T-cell (primary cell): ENCODE measurements at places on chromosomes 16 and 17.

- H3K4me1 ChIP-seq: no peaks in the 10 kb centered on the region
- no peak for DNase-seq
- H3K36me3 ChIP-seq: no peaks in the 10 kb centered on the region
- H3K4me3 ChIP-seq: no peak overlapping the region
Measured at GRCh38 chr17:82277851-82278250, 4.4 kb upstream of the CSNK1D start.

GRCh38 chr17:19327031-19327783 is 35.3 kb downstream of the B9D1 start:
- H3K27ac ChIP-seq: no peak overlapping the region
- H3K27me3 ChIP-seq: peaks cover 9% of the 10 kb centered on the region
- DNase-seq: no peak
- H3K4me1 ChIP-seq: no peaks in the 10 kb centered on the region
- no peak overlapping the region for H3K4me3 ChIP-seq

DNA sequence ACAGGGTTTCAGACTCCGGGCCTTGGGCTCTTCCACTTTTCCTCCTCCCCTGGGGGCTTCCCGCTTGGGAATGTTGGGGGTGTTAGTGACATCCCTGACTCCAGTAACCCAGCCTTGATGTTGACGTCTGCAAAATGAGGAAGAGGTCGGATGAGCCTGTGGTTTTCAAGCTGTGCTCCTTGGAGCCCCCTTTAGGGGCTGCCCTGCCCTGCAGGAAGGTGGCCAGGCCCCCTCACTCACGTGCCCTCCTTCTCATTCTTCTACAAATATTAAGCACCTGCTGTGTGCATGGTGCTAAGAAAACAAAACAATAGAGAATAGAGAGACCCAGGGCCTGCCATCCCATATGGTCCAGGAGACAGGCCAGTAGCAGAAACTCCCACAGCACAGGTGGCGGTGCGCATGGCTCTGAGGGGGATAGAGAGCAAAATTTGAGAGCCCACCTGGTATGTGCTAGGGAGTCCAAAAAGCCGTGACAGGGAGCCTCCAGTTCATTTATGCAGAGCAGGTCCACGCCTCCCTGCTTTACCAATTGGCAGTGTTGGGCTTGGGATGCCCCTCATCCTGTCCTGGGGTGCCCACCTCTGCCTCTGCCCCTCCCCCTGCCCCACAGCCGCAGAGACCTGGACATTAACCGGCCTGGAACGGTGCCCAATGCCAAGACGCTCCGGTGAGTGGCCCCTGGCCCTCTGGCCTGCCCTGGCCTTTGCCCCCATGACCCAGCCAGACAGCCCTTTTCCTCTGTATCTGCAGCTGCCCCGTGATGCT is 7.4 kb downstream of the NDRG4 start:
- no peak for DNase-seq
- H3K27me3 ChIP-seq: no peaks in the 10 kb centered on the region
- H3K4me1 ChIP-seq: peaks cover 7% of the 10 kb centered on the region
- H3K36me3 ChIP-seq: no peaks in the 10 kb centered on the region
- no peak overlapping the region for H3K27ac ChIP-seq

DNA sequence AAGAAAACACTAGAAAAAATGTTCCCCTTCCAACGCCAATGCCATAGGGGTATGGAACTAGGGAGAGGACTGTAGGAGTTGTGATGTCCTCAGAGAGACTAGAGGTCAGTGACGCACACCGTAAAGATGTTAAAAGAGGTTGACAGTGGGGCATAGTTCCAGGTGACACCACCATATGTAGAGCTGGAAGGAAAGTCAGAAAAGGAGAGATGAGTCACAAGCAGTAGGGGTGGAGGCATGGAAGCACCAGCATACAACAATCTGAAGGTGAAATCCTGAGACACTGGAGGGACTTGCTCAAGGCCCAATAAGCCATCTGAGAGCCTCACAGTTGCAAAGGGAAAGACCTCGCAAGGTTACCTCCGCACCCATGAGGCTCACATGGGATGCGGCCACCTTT is 76.0 kb downstream of the ZNF18 start:
- no peak overlapping the region for H3K4me3 ChIP-seq
- H3K27me3 ChIP-seq: no peaks in the 10 kb centered on the region
- no peaks in the 10 kb centered on the region for H3K36me3 ChIP-seq

GRCh38 chr17:65297384-65297783 is 160.2 kb downstream of the RGS9 start:
- no peaks in the 10 kb centered on the region for H3K27me3 ChIP-seq
- no peak overlapping the region for H3K4me3 ChIP-seq
- no peak overlapping the region for H3K27ac ChIP-seq
- DNase-seq: no peak
- H3K36me3 ChIP-seq: no peaks in the 10 kb centered on the region
- no peaks in the 10 kb centered on the region for H3K4me1 ChIP-seq

DNA sequence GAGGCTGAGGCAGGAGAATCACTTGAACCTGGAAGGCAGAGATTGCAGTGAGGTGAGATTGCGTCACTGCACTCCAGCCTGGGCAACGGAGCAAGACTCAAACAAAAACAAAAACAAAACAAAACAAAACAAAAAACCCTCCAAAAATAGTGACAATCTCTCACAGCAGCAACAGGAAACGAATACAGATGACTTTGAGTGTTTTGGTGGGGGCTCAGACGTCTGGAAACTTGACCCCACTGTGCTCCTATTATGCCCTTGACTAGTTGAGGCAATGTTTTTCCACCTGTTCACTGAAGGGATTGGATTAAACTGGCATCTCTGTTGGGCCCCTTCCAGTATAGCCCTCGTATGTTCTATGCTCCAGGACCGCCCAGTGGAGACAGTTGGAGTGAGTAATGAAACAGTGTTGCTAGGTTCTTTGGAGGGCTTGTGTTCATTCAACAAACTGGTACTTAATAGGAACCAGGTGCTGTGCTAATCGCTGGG is 167.0 kb downstream of the UTP18 start:
- peaks cover 56% of the 10 kb centered on the region for H3K4me1 ChIP-seq
- no peak overlapping the region for H3K4me3 ChIP-seq
- DNase-seq: peak; percentile 28
- H3K27ac ChIP-seq: peak overlapping the region; percentile 81

DNA sequence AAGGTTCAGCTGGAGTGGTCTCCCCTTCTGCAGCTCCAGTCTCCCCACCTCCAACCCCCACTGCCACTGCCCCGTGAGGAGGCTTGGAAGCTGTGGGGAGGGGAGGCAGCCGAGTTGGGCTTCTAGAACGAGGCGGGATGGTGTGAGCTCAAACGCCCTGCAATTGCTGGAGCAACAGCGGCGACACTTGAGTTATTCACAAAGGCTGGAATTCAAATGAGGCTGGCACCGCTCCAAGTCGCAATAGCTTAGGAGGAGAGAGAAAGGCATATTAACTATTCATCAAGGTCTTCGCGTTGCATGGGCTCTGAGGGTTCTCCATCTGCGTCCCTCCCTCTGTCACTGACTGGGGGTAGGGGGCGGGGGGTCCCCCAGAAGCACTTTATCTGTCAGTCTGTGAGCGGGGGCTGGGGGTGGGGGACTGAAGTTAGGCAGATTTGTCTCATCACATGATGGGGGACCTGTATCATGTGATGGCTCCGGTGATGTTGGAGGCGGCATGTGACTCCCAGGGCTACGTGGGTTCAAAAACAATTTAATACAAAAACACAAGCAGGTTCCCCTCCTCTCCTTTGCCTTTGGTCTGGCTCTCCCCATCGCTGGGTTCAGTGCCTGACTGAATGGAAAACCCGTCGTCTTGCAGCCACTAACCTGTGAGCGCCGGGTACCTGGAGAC is 70.5 kb downstream of the RBBP6 start:
- H3K27ac ChIP-seq: no peak overlapping the region
- no peaks in the 10 kb centered on the region for H3K36me3 ChIP-seq
- no peak overlapping the region for H3K4me3 ChIP-seq
- no peaks in the 10 kb centered on the region for H3K4me1 ChIP-seq

DNA sequence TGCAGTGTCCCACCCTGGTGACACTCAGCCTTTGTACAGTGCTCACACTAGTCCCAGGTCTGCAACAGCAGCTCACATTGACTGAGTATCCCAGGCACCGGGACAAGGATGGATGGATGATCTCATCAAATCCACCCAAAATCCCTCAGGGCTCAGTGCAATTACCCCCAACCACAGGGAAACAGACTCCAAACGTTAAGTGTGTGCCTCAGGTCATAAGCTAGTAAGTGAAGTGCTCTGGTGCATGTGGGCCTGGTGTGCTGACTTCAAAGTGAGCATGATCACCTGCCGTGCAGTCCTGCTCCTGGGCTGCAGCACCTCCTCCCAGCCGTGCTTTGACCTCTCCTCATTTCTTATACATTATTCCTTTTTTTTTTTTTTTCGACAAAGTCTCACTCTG is 31.2 kb upstream of the CD300E start:
- no peaks in the 10 kb centered on the region for H3K27me3 ChIP-seq
- H3K4me3 ChIP-seq: no peak overlapping the region
- H3K36me3 ChIP-seq: no peaks in the 10 kb centered on the region
- no peak for DNase-seq
- H3K27ac ChIP-seq: no peak overlapping the region
- H3K4me1 ChIP-seq: no peaks in the 10 kb centered on the region

- peaks cover 12% of the 10 kb centered on the region for H3K27me3 ChIP-seq
- no peak overlapping the region for H3K27ac ChIP-seq
- no peak overlapping the region for H3K4me3 ChIP-seq
- H3K4me1 ChIP-seq: no peaks in the 10 kb centered on the region
- DNase-seq: no peak
- H3K36me3 ChIP-seq: no peaks in the 10 kb centered on the region
Measured at GRCh38 chr17:1577182-1577581, 14.6 kb upstream of the PITPNA start.

- no peaks in the 10 kb centered on the region for H3K36me3 ChIP-seq
- DNase-seq: no peak
- no peaks in the 10 kb centered on the region for H3K27me3 ChIP-seq
Measured at GRCh38 chr16:35743101-35743692, 2283.8 kb downstream of the TP53TG3F start.

GRCh38 chr17:43562679-43563599 is 16.8 kb upstream of the ETV4 start:
- H3K27me3 ChIP-seq: peaks cover 12% of the 10 kb centered on the region
- no peak for DNase-seq
- H3K36me3 ChIP-seq: no peaks in the 10 kb centered on the region
- H3K4me1 ChIP-seq: peaks cover 4% of the 10 kb centered on the region

DNA sequence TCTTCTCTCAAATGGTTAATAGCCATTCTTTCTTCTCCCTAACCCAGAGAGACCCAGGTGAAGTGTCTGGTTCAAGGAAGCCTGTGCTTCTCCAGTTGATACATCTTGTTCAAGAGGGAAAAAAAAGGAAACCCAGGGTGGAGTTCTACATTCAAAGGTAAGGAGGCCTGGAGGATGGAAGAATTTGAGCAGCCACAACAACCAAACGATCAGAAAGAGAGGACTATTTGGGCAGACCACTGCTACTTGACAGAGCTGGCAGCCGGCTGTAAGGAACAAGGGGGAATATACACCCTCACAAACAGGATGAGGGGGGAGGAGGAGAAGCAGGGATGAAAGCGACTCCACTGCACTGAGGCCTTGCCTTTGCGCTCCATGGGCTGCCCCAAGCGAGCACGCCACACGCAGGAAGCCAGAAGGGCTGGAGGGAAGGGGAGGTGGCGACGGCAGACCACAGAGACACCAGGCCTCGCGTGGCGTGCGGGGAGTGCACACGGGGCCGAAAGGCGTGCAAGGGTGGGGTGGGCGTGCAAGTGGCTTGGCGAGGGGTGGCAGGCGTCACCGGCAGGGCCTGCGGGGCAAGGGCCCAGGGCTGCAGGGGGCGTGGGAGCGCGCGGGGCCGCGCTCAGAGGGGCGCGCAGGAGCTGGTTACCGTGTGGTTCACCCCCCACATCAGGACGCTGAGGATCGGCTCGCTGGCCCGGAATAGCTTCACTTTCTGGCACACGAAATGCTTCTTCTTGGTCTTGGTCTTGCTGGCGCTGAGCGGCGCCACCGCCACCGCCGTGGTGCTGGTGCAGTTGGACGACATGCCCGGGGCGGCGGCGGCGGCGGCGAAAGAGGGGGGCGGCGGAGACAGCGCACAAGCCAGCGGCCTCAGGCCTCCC is 499 bp downstream of the PIP4K2B start:
- H3K36me3 ChIP-seq: peaks cover 2% of the 10 kb centered on the region
- no peaks in the 10 kb centered on the region for H3K27me3 ChIP-seq
- peak overlapping the region; percentile 28 for H3K27ac ChIP-seq
- H3K4me1 ChIP-seq: peaks cover 22% of the 10 kb centered on the region
- peak overlapping the region; percentile 60 for H3K4me3 ChIP-seq

- H3K4me1 ChIP-seq: peaks cover 7% of the 10 kb centered on the region
- no peak overlapping the region for H3K4me3 ChIP-seq
- no peak for DNase-seq
- no peaks in the 10 kb centered on the region for H3K36me3 ChIP-seq
- no peak overlapping the region for H3K27ac ChIP-seq
Measured at GRCh38 chr17:42653179-42654124, 5.6 kb upstream of the TUBG2 start.

DNA sequence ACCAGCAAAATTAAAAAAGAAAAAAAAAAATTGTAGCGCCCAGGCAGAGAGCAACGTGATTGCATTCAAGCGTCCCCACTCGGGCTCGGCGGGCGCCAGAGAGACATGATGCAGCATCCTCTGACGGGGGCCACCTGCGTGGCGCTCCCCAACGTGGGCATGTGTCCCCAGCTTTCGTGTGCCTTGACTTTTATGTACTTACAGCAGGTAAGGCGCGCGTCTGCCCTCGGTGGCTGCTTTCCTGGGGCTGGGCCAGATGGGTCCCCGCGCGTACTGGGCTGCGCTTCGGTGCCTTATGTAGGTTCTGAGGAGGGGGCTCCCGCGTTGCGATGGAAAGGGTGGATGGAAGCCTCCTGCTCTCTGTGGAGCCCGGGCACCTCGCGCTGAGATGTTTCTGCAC is 28.4 kb upstream of the RBFOX1 start:
- no peaks in the 10 kb centered on the region for H3K4me1 ChIP-seq
- no peak for DNase-seq
- H3K36me3 ChIP-seq: no peaks in the 10 kb centered on the region
- H3K27ac ChIP-seq: no peak overlapping the region
- peaks cover 7% of the 10 kb centered on the region for H3K27me3 ChIP-seq

GRCh38 chr17:82787081-82787848 is 35.4 kb downstream of the TBCD start:
- no peak overlapping the region for H3K4me3 ChIP-seq
- peaks cover under 1% of the 10 kb centered on the region for H3K4me1 ChIP-seq
- H3K27ac ChIP-seq: no peak overlapping the region
- H3K36me3 ChIP-seq: peaks cover 27% of the 10 kb centered on the region

DNA sequence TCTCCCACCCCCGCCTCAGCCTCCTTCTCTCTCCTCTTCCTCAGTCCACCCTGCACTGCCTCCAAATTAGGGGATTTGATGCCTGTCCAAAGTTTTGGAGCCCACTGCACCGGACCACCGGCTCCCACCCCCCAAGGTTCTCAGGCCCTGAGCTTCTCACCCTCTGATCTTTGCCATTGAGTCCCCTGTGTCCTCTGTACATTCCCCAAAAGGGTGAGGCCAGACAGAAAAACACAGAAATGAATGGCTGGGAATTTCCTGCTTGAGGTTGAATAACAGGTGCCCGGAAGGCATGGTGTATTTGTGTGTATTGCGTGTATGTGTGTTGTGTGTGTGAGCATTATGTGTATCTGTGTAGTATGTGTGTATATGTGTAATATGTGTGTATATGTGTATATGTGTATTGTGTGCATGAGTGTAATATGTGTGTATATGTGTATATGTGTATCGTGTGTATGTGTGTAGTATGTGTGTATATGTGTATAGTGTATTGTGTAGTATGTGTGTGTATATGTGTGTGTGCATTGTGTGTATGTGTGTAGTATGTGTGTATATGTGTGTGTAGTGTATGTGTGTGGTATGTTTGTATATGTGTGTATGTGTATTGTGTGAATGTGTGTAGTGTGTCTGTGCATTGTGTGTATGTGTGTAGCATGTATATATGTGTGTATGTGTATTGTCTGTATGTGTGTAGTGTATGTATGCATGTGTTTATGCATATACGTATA is 16.0 kb upstream of the CCL17 start:
- H3K4me3 ChIP-seq: no peak overlapping the region
- H3K4me1 ChIP-seq: no peaks in the 10 kb centered on the region
- no peak for DNase-seq
